Stimulated activated CD4-positive, alpha-beta T cell treated with anti-CD3 and anti-CD28 coated beads, TNF-alpha, amount 100 ng/mL, for 1 hour (primary cell): ENCODE measurements at places on chromosomes 7 and 10.

- DNase-seq, result no peak
These were observed 54.7 kb upstream of the AFAP1L2 start for GRCh38 chr10:114458955-114459354.

- no peak for DNase-seq
These were observed 55.7 kb downstream of the CUBN start for GRCh38 chr10:17073725-17074540.

DNA sequence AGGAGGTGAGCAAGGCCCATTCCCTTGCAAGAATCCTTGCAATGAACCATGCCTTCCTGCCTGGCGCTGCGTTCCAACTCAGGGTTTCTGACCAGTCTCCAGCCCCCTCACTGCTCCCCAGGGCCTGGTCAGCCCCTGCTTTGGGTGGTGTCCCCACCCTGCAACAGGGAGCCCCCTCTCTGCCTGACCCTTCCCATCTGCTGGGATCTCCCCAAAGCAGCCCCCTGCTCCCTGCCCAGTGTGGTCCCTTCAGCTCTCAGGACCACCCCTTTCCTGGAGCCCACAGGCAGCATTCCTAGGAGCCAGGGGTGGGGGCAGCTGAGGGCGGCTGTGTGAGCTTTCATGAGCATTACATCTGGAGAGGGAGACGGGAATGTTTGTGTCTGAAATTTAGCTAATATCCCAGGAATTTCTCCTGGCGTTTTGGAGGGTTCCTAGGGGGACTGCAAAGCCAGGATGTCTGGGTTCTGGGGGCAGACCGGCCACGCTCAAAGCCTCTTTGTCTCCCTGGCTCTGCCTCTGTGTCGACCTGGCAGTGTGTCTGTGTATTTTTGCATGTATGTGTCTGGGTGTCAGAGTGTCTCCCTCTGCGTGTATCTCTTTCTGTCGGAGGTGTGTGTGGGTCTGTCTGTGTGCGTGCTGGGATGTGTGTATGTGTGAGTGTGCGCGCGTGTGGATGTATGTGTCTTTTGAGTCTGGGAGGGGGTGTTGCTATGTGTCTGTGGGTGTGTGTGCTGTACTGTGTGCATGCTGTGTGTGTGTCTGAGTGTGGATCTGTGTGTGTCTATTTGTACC lies 300.5 kb upstream of the ZMIZ1 start:
- DNase-seq, result no peak

- DNase-seq, result no peak
These were observed 60.8 kb upstream of the BTRC start for GRCh38 chr10:101293007-101293723.

DNA sequence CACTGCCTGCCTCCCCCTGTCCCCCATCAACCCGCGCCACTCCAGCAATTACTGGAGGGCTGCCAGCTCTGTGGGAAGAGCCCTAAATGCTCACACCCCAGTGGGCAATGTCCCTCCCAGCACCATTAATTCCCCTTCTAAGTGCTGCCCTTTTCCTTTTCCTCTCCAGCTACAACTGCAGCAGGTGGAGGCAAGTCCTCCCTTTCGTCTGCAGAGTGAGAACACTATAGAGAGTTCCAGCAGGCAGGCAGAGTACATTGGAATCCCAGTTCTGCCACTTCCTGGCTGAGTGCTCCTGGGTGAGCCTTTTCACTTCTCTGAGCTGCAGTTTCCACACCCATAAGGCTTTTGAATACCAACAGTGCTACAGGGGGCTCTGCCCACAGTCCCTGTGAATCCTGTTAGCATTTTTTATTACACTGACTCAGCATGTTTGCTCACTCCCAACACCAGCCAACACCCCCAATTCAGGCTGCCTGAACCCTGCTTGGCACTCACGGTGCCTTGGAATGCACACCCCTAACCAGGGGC lies 447.0 kb downstream of the GRID1 start:
- DNase-seq, result no peak

DNA sequence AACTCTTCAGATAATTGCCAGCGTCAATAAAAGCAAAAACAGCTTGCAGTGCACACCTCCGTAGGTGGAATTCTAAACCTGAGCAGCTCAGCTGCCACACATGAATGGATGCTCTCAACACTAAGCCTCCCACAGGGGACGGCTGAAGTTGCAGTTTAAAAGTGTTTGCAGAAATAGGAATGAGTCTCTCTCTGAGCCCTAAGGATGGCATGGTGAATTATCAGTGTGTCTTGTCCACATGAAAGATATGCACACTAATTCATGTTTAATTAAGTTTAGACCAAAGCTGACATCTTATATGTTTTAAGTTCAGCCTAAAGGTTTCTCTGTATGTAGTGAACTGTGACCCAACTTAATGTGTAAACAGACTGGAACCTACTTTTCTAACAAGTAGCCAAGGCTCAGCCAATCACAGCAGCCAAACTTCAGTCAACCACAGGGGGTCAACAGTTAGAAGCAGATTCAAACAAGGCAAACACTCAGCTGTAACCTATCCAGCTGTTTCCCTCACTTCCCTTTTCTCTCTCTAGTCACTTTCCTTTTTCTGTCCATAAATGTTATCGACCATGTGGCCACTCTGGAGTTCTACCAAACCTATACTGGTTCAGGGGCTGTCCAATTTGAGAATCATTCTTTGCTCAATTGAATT lies 38.1 kb downstream of the CTTNBP2 start:
- no peak for DNase-seq

DNA sequence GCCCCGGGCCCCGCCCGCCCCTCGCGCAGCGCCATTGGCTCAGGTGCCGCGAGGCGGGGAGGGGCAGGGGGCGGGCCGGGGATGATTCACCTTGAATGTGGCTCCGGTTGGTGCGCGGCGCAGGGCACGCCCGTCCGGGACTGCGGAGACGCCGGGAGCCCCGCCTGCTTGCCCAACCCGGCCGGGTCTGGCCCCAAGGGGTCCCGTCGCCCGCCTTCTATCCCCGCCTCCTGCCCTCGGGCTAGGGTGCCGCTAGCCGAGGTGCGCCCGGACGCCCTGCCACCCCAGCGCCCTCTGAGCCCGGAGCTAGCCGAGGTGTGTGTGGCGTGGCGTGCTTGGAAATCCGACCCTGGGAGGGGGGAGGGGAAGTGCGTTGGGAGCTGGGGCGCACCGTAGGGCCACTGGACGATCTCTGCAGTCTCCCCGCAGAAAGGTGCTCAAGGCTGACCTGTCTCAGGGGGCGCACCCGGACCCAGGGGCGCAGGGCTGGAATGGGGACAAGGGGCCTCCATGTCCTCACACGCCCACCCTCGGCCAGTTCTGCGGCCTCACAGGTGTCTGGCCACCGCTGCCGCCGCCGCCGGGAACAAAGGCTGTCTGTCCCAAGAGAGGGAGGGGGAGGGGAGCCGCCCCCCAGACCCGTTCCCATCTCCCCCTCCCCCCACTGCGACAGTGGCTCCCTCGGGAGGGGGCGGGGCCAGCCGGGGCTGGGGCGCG lies 168.9 kb downstream of the NRF1 start:
- DNase-seq, result no peak

DNA sequence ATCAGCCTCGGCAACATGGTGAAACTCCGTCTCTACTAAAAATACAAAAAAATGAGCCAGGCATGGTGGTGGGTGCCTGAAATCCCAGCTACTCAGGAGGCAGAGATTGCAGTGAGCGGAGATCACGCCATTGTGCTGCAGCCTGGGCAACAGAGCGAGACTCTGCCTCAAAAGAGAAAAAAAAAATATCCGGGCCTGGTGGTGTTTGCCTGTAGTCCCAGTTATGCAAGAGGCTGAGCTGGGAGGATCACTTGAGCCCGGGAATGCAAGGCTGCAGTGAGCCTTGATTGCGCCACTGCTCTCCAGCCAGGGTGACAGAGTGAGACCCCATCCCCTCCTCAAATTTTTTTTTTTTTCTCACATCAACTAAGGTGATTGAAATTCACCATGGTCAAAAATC lies 42.8 kb downstream of the CDC123 start:
- DNase-seq, result no peak

DNA sequence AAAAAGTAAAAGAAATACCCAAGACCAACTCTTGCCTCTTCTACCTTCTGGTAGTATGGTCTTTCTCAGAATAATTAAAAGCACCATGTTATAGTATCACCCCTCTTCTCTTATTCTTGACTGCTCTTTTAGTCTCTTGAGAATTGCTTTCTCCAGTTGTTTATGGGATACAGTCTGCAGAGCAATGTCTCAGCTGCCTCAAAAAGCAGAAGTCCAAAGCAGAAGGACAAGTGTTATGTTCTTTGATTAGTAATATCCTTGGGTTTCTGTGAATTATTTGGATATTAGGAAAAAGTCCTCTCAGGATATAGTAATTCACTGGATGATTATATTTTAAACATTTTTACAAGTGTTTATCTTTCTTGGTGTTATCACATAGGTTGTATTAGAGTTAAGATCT lies 7.4 kb downstream of the TAS2R41 start:
- DNase-seq, result no peak
